ENCODE measurements at places on chromosomes 12 and 14.

GRCh38 chr12:7434670-7435069 is 9.3 kb downstream of the CD163L1 start:
- DNase-seq, result no peak

- DNase-seq, result peak; percentile 86
Measured at GRCh38 chr12:31896514-31897039, 62.6 kb upstream of the RESF1 start.

GRCh38 chr14:104925855-104926609 is 1.4 kb downstream of the PLD4 start:
- no peak for DNase-seq

DNA sequence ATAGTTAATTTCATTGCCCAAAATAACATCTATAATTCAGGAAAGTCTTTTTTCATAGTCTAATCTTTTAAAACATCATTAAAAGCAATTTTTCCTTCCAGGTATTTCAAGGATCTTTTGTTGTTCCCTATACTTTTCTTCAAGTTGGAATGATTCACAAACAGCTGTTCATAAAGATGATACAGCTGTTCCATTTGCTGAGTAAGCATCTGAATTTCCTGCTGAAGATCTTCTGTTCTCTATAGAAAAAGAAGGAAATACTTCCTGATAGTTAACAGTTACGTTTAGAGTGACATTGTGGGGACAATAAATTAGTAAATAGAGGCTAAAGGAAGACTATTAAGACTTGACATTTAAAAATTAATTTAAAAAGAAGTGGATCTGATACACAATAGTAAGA is 30.3 kb upstream of the ESR2 start:
- no peak for DNase-seq

DNA sequence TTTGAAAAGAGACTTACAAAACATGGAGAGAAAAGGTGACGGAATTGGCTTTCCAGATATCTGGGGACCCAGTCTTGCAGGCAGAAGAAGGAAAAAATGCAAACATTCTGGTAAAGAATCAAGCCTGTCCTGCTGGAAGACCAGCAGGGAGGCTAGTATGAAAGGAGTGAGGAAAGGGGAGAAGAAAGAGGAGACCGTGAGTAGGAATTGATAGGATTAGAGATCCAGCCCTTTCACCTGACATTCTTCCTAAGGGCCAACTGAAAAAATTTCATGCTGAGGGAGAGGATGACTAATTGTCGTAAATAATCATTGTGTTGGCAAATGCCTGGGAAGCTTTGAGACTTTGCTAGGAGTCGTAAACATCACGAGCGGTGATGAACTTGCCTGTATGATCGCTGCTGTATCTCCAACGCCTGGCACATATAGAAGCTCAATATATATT is 12.1 kb downstream of the BHLHE41 start:
- no peak for DNase-seq

- DNase-seq, result peak; percentile 34
Measured at GRCh38 chr12:68236421-68237059, 10.9 kb upstream of the IL26 start.

DNA sequence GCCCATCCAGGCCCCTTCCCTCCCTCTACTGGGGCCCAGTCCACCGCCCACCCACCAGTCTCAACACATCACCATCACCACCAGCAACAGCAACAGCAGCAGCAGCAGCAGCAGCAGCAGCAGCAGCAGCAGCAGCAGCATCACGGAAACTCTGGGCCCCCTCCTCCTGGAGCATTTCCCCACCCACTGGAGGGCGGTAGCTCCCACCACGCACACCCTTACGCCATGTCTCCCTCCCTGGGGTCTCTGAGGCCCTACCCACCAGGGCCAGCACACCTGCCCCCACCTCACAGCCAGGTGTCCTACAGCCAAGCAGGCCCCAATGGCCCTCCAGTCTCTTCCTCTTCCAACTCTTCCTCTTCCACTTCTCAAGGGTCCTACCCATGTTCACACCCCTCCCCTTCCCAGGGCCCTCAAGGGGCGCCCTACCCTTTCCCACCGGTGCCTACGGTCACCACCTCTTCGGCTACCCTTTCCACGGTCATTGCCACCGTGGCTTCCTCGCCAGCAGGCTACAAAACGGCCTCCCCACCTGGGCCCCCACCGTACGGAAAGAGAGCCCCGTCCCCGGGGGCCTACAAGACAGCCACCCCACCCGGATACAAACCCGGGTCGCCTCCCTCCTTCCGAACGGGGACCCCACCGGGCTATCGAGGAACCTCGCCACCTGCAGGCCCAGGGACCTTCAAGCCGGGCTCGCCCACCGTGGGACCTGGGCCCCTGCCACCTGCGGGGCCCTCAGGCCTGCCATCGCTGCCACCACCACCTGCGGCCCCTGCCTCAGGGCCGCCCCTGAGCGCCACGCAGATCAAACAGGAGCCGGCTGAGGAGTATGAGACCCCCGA is 6.8 kb upstream of the RNU7-1 start:
- DNase-seq, result peak; percentile 65

DNA sequence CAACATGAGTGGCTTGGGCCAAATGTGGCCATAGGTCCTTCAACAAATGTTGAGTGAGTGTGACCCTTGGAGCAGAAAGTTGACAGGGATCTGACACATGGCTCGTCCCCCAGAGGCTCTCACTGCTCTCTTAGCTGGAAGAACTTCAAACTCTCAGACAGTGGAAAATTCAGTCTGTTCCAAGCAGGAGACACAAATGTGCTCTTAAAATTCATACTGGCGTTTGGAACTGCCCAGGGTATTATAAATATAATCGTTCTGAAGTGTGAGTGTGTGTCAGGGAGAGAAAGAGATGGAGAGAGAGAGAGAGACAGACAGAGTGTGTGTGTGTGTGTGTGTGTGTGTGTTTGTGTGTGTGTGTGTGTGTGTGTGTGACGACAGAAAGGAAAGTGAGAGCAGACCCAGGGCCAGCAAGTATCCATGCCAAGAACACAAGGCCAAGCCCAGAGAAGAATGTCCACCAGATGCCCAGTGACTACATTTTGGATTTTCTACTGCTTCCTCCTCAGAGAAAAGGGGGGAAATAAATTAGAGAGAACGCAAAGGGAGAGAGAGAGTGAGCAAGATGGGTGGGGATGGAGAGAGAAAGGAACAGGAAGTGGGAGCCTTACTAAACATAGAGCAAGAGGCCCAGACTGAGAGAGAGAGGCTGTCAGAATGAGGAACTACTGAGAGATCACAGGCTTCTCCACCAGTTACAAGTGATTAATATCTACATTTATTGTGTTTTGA is 193.6 kb upstream of the NUDT4 start:
- no peak for DNase-seq

- DNase-seq, result no peak
Measured at GRCh38 chr14:94677747-94678146, 65.6 kb downstream of the SERPINA3 start.

DNA sequence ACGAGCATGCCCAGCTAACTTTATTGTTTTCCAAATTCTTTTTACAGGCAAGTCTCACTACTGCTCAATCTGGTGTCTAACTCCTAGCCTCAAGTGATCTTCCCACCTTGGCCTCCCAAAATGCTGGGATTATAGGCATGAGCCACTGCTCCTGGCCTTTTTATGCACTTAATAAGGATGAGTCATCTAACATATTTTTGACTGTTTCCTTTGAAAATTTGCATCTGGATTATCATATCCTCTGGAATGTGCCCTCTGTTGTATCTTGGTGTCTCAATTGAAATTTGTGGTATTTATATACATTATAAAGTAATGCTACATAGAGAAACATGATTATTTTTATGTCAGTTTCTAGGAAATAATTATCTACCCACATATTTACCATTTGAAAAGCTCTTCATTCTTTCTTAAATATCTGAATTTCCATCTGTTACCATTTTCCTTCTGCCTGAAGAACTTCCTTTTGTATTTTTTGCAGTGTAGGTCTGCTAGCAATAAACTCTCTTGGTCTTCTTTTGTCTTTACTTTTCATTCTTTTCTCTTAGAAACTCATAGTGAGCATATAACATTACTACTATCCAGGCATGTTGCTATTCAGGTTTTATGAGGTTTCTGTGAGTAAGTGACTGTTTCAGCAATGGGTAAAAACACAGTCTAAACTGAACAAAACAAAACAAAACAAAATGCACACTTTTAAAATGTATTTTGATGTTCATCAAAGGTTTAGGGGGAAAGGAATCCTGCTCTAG is 52.8 kb upstream of the CNOT2 start:
- DNase-seq, result no peak

DNA sequence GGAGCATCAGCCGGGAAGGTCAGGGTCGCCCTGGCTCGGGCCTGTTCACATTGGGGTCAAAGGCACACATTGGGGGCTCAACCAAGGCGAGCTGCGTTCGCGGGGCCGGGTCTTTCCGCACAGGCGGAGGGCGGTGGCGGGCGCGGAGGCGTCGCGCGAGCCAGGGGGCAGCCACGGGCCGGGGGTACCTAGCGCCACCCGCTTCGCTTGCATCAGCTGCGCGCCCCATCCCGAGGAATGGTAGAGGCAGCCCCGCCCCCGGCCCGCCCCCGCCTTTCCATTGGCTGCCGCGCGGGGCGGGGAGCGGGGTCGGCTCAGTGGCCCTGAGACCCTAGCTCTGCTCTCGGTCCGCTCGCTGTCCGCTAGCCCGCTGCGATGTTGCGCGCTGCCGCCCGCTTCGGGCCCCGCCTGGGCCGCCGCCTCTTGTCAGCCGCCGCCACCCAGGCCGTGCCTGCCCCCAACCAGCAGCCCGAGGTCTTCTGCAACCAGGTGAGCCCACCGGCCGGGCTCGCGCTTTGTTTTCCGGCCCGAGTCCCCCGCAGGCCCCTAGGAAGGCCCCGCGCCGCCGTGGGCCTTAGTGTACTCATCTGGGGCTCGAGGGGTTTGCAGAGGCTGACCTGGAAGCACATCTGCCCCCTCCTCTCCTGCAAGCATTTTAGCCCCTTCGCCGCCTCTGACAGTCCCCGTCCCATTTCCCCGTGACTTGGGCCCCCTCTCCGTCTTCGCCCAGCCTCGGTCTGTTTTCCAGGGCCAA is at the start of gene ALDH2:
ALDH2 (plus strand) TSS at position 326 of the 754 bp plus-strand sequence; CDS start at position 376, 50 bp downstream.
- DNase-seq, result peak; percentile 21

GRCh38 chr12:109596418-109597244 is 23.0 kb downstream of the MVK start:
- no peak for DNase-seq

- no peak for DNase-seq
Measured at GRCh38 chr12:65302891-65303290, 24.4 kb downstream of the MSRB3 start.

DNA sequence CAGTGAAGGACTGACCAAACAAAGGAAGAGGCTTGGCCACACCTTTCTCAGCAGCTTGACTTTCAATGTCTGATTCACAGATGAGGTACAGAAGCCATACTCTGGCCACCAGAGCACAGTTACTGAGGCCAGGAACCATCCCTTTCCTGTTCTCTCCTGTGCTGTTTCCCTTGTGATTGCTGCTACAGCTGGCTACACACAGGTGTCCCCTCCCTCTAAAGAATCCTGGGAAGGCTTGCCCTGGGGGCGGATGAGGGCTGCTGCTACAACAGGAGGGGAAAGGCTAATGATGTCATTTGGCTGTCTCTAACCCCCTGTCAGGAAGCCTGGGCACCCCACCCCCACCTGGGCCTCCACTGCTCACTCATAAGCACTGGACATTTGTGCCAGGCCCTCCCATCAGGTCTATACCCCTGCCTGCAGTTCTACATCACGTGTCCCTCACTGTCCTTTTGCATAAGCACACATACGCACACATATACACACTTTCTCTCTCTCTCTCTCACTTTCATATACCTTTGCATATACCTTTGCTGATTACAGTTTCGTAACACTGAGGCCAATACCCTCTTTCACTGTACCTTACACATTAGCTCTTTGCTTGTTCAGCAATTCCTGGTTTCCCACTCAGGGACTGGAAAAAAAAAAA is 41.4 kb downstream of the PRPF40B start:
- DNase-seq, result no peak

- no peak for DNase-seq
Measured at GRCh38 chr14:99524091-99524661, 43.0 kb downstream of the CCNK start.

DNA sequence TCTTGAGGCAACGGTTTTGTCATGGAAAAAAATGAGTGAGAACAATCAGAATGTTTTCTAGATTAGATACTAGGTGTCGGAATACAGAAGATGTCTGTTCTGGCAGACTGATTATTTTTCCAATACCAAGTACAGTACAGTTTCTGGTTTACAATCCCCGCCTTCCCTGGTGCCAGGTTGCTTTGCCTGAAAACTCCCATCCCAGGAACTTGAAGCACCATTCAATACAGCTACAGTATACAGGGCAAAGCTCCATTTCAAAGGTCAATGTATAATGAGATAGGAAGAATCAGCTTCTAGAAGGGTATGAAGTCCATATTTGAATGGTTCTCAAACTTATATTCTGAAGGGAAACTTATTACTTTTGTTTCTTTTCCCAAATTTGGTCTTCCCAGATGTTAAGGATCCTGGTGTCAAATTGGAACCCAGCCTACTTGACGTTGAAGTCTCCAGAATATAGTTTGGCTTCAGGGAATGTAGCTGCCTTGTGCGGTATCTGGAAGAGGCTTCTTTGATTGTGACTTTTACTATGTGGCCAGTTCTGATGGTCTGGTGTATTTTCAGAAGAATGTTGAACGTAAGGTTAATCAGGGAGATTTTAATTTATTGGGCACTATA is 238.0 kb upstream of the ATP2B1 start:
- no peak for DNase-seq

GRCh38 chr12:114141921-114142564 is 175.9 kb upstream of the RBM19 start:
- no peak for DNase-seq

DNA sequence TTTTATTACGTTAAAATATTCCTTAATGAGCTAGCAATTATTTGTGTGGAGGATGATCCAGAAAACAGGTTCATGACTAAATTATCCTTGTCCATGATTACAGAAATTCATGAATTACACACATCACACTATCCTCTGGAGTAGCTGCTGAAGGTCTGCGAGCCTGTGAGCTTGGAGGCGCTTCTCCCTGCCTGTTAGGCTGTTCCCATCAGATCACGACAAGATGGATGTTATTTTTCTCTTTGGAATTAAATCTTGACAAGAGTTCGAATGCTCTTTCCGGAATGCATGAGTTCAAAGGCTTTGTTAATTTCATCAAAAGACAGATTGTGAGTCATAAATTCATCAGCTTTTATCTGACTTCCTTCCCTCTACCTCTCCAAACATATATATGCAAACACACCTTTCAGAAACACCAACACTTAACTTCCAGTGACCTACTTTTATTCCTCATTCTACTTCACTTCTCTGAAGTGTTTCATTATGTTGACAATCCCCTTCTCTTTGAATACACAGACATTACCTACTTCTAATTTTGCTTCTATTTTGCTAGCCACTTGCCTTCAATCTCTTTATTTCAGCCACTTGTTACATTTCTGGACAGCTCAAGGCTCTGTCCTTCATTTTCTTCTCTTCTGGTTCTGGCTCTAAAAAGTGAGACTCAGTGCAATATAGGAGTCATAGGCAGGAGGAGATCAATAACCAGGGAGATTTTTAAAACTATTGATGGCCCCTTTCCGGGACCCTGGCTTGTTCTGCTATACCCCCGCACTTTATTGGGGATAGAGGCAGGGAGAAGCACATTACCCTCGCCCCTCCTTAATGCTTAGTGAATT is 274.6 kb downstream of the BTG1 start:
- no peak for DNase-seq

DNA sequence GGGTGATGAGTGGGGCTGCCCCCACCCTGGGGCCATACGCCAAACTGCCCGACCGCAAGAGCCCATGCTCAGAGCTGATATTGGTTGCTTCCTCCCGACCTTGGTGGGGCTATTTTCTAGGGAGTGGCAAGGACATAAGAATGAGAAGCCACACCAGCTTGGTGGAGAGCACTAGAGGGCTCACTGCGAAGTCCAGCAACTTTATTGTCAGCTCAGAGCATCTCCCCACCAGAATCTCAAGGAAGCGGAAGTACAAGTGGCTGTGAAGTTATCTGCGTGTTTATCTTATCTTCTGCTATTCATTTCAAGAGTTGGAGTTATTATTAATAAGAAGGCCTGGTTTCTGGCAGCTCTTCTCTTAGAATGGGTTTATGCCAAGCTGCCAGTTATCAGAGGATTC is 4.9 kb upstream of the PLXNC1 start:
- DNase-seq, result no peak
